Activated naive CD4-positive, alpha-beta T cell (primary cell): ENCODE measurements at places on chromosomes 7 and 10.

DNA sequence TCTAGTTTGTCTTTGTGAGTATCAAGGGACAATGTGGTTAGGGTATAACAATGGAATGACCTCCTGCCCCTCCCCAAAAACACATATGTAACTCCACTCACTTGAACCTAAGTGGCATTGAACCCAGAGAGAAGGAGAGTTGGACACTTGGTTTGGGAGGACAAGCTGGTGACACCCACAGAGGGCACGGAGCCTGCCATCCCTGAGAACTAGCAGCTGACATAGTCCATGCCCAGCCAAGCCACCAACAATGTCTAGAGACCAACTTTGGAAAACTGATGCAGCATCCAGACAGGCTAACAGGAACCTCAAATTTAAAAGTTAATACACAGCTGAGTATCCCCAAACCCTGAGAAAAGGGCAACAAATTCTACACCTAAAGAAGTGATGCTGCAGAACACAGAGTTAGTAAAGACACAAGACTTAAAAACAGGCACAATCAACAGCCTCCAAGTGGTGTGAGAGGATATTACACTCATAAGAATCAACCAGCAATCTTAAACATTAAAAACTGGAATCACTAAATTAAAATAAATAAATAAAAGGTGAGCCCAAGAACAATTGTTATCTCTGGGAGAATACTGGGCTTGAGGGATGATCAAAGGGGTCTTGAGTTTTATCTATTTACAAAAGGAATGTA, 27.2 kb downstream of the NUDCD3 start:
- DNase-seq, result no peak

DNA sequence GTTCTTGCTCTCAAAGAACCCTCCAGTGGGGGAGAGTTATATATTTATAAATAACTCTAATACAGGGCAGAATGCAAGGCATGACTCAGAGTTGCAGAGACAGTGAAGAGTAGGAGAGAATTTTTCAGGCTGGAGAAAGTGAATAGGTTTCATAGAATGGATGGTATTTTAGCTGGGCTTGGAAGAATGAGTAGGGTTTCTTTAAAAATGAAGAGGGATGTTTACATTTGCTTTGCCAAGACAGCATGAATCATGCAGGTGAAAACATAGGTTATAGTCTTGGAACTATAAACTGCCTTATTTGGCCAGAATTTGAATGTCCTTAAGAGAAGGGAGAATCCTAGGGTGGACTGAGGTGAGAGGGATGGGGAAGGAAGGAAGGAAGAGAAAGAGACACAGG, 124.8 kb downstream of the CPED1 start:
- no peak for DNase-seq

DNA sequence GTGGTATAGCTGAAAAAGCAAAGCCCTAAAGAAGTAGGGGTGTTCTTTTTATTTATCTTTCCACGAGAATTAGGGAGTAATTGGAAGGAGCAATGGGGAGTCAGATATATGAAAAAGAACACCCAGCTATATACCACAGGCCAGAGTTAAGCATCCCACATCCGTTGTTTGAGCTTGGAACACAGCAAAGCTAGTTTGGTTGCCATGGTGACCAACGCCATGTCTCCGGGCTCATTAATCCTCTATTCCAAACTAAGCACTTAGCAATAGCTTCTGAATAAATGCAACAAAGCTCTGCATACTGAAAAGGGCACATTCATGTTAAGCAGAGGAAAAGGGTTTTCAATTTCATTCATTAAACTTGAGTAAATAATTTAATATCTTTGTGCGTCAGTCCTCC, 23.5 kb downstream of the ASB4 start:
- DNase-seq, result no peak

DNA sequence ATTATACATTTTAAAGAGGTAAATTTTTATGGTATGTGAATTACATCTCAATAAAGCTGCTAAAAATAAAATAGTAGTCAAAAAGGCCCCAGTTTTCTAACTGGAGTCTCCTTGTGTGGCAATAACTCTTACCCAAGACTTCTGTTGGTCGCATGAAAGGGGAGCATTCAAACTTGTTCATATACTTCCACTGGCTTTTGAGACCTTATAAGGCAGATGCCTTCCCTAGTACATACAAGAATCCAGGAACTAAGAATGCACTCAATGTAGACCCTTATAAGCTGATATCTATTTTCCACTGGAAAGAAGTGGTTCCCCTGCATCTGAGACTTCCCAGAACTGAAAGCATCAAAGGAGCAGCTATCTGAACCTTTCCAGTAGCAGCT, 13.0 kb downstream of the BCAP29 start:
- no peak for DNase-seq

GRCh38 chr7:81150951-81151361, 232.1 kb upstream of the SEMA3C start:
- no peak for DNase-seq

DNA sequence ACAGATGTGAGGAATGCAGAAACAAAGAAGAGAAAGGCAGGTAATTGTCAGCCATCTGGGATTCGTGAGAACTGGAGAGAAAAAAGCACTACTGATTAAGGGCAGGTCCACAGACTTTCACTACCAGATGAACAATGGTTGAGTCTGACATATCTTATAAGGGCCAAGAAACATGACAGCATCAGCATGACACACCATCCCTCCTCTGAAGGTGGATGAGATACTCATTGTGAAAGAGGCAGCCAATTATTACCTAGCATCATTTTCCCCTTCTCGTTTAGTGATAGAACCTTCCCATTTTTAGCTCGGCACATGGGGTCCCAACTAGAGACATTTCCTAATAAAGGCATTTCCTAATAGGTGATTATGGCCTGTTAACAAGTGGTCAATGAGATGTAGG, 19.2 kb upstream of the MET start:
- no peak for DNase-seq

DNA sequence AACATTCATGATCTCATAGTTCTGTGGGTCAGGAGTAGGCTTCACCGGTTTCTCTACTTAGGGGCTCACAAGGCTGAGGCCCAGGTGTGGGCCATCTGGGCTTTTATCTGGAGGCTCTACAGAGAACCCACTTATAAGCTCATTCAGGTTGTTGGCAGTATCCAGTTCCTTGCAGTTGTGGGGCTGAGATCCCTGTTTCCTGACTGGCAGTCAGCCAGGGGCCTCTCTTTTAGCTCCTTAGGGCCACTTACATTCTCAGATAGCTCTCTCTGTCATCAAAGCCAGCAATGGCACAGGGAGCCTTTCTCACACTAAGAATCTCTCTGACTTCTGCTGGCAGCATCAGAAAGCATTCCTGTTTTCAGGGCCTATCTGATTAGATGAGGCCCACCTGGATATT, 18.2 kb upstream of the HECTD2 start:
- no peak for DNase-seq

GRCh38 chr7:66330961-66331360, 125.8 kb downstream of the TPST1 start:
- DNase-seq, result no peak

DNA sequence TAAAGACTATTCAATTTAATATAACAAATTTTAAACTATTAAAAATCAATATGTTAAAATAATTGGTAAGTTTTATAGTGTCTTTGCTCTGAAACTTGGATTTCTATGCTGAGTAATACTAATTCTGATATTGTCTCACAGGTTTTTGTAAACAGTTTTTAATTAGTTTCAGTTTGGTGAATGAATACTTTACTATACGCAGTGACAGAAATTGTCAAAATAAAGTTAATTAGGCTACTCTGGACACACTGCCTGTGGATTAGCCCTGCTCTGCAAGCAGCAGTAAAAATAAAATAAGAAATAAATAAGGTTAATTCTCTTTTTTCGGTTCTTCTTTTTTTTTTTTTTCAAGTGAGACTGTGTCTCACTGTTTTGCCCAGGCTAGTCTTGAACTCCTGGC, 105.3 kb downstream of the ANKRD61 start:
- DNase-seq, result no peak

DNA sequence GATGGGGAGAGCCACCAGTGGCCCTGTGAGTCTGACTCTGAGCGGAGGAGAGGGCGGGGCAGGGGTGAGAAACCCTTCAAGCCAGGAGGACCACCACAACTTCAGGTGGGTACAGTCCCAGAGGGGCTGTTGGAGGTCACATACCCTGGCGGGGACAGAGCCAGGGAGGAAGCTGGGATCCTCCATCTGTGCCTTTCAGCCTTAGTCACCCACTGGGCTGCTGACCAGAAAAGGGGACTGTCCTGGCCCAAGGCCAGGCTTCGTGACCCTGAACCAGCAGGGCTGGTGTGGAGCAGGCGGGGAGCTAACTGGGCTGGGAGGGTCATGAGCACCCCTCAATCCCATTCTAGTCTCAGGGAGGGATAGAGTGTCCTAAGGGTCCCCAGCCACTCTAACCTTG, 1.5 kb upstream of the CALHM3 start:
- DNase-seq, result no peak

DNA sequence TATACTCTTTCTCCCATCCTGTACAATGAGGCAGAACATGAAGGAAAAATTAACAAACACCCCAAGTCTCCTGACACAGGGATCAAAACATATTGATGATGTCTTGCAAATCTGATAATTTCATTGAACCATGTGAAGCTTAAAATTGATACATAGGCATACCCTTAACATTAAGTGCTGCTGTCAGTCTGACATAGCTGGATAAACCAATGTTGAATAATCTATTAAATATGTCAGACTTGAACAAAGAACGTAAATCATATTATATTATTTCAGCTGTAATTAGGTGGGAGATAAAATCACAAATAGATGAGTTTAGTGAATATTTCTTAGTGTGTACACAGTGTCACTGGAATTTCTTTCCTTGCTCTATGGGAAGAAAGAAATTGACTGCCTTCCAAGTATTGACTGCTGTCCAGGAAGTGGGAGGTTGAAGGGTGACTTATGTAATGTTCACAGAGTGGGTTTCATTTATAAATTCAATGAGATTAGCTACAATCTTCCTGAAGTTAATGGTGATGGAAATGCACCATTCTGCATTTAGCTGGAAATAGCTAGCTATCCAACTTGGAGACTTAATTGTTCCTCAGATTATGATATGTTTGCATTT, 170.8 kb downstream of the AUTS2 start:
- no peak for DNase-seq

GRCh38 chr10:34275626-34276130, 539.4 kb downstream of the PARD3 start:
- DNase-seq, result no peak

DNA sequence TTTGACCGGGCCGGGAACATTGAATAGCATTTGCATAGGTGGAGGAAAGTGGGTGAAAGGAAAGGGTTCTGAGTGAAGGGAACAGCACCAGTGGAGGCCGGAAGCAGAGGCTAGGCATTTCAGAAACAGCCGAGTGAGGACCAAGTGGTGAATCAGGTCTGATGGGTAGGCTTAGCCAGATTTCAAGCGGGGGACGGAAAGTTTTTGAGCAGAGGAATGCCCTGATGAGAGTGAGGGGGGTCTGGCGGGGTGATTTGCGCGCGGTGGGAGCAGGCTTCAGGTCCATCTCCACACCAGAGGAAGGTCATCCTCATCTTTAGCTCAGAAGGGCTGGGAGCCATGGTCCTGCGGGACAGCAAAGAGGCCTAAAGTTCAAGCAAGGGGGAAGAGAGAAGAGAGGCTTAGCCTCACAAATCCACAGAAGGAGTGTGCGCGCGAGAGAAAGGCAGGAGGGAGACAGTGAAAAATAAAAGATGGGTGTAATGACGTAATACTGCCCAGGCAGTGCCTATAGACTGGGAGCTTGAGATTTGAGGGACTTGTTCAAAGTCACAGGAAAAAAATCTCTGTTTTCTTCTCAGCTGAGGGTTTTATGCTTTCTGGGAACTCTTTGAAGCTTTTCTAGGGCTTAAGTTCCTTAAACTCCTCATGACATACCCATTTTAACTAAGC, 1.0 kb upstream of the DENND2A start:
- no peak for DNase-seq

GRCh38 chr10:1362589-1363445, 306.6 kb downstream of the WDR37 start:
- no peak for DNase-seq
